Thyroid gland (tissue), 4 donors: ENCODE measurements at places on chromosomes 1 and 21.

DNA sequence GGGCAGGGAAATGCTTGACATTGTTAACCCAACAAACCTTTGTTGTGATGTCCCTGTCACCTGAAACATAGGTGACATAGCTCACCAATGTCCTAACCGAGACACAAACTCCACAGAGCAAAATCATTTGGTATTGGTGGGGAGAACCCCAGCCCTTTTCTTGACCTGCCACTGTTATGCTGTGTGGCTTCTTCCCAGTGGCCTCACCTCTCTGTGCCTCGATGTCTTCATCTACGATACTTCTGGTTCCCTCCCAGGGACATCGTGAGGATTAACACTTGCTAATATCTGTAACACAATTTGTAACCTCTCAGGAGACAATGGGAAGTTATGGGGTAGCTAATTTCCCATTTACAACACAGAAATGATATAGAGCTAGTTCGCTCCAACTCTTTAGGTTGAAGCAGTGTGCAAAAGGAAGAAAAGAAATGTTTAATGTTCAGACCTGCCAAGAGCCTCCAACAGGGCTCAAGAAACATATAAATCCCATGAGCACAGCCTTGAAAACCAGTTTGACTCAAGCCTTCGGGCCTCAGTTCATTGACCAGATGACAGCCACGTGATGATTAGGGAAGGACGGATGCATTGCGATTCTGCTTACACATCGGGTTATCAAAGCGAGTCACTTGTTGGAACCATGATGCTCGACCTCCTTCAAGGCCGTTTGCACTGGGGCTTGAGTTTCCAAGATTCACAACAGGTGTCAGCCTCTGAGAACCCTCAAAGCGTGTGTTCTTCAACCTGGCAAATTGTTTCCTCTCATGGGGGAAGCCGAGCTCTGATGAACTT, 37.8 kb upstream of the TMEM51 start:
- no peak for DNase-seq

DNA sequence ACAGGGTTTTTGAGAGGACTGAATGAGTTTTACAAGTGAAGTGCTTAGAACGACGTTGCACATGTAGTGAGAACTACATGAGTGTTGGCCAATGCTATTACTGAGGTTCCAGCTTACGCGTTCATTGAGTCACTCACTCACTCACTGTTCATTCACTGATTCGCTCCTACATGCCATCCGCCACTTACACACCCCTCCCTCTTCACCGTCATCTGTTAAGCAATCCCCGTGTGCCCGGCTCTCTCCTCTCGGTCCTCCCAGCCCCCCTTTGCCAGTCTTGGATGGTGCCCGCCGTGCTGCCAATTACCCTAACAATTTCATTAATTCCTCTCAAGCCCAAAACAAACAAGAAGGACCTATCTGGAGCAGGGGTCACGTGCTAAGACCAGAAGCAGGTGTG, 27.3 kb upstream of the EPHA2 start:
- peak; percentile 73 for DNase-seq

- DNase-seq: no peak
Observed at GRCh38 chr1:245611251-245611650, 456.5 kb downstream of the KIF26B start.

DNA sequence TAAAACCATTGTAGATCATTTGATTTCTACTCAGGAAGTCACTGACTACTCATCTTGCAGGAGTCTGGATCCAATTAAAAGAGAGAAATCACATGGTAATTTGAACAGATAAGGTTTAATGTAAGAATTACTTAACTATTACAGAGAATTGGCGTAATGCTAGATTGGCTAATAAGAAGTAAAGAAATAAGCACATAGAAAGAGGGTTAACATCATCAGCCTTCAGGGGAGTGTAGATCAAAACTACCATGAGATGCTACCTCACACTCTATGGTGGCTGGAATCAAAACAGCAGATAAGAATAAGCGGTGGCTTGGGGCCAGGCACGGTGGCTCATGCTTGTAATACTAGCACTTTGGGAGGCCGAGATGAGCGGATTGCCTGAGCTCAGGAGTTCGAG, 11.7 kb downstream of the ST3GAL3 start:
- no peak for DNase-seq

GRCh38 chr21:42221581-42222345, 2.8 kb downstream of the ABCG1 start:
- DNase-seq: no peak

GRCh38 chr21:36851121-36851520, 115.3 kb downstream of the HLCS start:
- DNase-seq: no peak

DNA sequence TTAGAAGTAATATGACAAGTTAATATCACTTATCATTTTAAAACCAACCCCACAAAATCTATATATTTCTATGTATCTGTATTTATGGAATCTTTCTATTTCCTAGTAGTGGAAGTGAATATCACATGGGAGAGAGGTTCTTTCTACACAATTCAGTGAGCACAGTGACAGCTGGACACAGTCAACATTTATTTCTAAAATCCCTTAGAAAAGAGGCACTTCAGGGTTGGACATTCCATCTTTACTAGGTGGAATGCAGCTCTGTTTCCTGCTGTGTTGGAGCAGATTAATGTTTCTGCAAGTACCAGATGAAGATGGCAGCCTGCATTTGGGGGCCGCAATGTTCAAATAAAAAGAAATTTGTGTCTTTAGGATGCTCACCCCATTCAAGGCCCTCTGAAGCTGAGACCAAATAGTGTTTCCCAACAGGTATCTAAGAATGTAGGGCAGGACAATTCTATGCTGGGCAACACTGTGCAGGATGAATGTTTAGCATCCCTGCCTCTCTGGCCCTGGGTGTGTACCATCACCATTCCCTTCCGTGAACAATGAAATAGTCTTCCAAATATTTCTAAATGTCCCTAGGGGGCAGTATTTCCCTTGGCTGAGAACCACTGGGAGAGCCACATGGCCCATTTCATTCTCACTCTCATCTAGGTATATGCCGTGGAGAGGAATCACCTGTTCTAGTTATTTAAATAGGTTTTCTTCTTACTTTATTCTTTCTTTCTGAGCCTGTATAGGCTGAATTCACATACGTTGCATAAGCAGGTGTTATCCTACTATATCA, 394.8 kb downstream of the PRDM2 start:
- no peak for DNase-seq

GRCh38 chr1:183885142-183885735, 80.3 kb downstream of the RGL1 start:
- DNase-seq: no peak

DNA sequence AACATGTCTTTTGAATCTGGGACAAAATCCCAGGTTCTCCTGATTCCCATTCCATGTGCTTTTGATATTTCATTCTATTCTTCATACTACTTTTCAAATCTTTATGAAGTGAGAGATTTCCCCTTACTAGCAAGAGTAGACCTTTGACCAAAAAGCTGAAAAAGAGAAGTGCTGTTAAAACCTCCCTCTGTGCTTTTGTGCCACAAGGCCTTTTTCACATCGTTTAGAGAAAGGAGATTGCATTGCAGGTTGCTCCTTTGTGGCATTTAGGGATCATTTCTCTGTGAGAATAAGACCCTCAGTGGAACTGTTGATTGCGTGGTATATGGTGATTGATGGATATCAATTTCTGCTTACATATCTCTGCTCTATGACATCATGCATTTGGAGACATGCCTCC, 148.8 kb downstream of the TGFB2 start:
- DNase-seq: no peak

- no peak for DNase-seq
Observed at GRCh38 chr1:30323841-30324240, 399.5 kb downstream of the MATN1 start.

DNA sequence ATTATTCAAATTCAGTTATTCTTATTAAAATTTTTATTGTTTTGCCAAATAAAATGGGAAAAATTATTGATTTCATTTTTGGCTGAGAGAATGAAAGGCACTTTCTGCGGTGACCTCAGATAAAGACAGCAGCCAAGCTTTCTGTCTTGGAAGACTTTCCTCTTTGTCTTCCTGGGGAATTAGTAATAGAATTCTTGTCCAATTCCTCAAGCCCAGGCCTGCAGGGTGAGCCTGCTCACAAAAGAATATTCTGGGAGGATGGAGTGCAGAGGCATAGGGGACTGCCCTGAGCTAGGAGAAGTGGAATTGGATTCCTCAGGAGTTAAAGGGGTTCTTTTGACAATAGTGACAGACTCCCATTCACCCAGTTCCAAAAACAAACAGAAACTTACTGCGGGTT, 614.5 kb upstream of the ADGRL2 start:
- DNase-seq: no peak

DNA sequence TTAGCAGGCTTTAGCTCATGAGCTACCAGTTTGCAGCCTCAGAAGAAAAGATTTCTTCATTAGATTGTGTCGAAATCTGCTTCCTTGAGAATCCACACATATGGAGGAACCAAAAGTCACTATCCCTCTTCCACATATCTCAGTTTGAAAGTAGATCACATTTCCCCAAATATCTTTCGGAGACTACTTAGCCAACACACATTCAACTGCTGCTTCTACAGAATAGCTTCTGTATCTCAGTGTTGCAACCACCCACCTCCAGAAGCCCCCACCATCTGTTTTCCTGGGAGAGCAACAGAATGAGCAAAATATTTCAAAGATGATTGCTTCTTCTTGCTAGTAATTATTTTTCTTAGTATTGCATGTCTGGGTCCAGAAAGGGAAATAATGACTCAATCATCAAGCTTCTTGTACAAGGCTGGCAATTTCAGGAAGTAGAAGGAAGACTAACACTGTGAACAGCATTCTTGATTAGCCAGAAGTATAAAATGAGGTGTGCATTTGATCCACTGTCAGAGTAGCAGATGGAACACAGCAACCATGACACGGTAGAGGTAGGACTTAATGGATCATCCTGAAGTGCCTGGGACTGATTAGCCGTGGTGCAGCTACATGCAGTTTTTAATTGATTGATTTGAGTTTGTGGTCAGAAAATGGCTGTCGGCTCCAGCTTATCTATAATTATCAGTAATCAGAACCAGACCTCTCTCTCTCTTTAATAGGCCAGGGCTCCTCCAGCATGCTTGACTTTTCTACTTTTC, 24.9 kb downstream of the ZC3H11B start:
- no peak for DNase-seq
